M059J (cell line): ENCODE measurements at places on chromosomes 2 and 18. TPM values are rescaled to one million over a fixed set of nuclear protein-coding genes. Genes with fewer than 3 reads are reported as not detected.

GRCh38 chr18:49640741-49641140 lies 78.9 kb downstream of the LIPG start:
- DNase-seq = no peak

GRCh38 chr2:177393203-177393755 lies 706 bp downstream of the AGPS start:
- peak; percentile 28 for DNase-seq

DNA sequence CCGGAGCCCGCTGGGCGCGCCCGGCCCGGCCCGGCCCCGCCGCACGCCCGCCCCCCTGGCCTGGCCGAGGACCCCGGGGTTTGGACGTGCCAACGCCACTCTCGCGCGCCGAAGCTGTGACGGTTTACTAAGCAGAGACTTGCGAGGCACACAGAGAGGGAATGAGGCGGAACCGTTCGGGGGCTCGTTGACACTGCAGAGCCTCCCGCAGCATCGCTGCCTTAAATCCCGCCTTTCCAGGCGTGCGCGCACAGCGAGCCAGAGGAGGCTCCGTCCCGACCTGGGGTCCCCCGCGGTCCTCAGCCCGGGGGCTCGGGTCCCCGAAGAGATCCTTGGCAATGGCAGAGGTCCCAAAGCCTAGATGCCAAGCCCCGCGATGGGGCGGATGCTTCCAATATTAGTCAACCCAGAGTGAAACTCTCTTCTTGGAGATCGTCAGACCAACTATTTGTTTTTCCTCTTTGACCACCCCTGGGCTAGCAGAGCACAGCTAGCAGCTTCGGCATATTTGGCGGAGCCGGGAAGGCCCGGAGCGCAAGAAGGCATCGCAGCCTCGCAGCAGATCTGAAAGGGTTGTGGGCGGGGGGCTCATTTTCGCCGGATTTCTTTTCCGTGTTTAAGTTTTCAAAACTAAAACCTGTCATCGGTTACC lies at the start of gene ZNF385B:
Gene ZNF385B (minus strand): TSS at position 197 of the 652 bp plus-strand sequence.
- DNase-seq = peak; percentile 16

DNA sequence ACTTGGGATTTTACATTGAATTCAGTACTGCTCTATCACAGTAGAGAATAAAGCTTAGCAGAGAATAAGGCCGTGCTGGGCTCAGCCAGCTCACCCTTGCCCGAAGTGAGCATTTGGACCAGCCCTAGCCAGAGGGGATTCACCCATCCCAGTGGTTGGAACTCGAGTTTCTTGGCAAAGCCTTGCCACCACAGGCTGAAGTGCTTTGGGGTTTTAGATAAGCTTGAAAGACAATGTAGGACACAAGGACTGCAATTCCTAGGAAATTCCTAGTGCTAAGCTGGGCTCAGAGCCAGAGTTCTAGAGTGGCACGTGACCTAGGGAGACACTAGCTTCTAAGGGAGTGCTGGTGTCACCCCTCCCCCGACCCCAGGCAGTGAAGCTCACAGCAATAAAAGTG lies 28.0 kb downstream of the SERPINB11 start:
- peak; percentile 89 for DNase-seq

DNA sequence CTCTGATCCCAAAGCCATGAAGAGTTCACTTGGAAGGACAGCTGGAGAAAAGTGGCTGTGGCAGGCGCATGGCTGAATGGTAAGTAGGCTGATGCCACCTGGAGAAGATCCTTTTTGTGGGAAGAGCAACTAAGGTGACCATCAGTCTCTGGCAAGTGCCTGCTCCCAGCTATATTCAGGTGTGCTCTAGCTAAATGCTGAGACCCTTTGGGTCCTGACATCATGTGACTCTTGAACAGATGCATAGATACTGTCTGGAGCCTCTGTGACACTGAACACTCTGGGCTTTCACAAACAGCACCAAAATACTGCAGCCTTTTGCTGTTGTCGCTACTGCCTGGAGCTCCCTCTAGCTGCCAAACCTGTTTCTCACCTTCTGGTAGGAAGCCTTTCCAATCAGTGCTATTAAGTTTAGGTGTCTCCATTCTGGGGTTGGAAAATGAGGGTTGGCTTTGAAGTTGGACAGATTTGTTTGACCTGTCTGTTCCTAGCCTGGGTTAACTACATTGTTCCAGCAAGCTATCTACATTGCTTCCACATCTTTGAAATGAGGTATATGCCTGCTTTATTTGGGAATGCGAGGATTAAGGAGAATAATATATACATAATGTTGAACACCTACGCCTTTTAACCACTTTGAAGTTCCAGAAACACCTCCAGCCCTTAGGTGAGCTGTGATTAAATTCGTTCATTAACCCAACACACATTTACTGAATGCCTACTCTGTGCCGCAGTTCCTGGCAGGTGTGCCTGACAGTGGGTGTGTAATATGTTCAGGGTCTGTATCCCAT lies 3.1 kb downstream of the EGR4 start:
- peak; percentile 41 for DNase-seq

GRCh38 chr2:173719471-173719870 lies 245.7 kb downstream of the SP3 start:
- no peak for DNase-seq

- peak; percentile 74 for DNase-seq
Measured at GRCh38 chr2:157052685-157053224, 204.8 kb upstream of the GALNT5 start.

- DNase-seq = no peak
Measured at GRCh38 chr2:233267516-233268245, 16.2 kb downstream of the ATG16L1 start.

GRCh38 chr2:141711627-141712026 lies 419.2 kb downstream of the LRP1B start:
- no peak for DNase-seq

DNA sequence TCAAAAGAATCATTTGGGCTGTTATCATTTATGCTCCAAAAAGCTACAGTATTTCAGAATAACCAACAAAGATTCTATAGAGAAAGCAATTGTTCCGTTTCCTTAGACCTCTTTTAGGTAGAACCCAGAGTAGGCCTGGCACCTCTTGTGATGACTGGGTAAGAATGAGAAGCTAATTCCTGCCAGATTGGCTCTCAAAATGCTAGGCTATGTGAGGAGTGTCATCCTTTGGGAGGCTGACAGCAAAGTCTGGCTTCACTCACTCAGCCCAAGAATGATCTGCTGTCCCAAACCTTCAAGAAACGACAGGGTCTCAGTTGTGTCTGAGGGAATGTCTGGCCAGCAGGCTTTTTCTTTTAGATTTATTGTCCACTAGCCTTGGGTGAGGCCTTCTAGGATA lies 4.5 kb downstream of the CERS6 start:
- DNase-seq = no peak

DNA sequence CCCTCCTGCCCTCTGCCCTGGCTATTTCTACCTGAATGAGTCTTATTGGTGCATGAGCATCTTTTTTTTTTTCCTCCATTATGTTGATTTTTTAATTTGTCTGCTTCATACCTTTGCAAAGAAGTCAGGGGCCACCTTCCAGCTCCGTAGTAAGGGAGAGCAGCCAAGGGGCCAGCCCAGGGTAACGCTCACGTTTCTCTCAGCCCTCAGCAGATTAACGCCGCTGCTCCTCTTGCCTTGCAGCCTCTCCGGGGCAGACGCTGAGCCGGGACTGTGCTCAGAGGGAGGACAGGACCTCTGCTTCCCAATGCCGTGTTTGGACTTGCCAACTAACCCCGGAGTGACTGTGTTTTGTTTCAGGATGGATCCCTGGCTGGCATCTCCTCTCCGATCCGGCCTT lies 241.7 kb downstream of the ATAD2B start:
- no peak for DNase-seq

- no peak for DNase-seq
Measured at GRCh38 chr2:107436281-107436680, 390.4 kb upstream of the RGPD4 start.

- no peak for DNase-seq
Measured at GRCh38 chr2:241849616-241850543, 8.8 kb downstream of the PDCD1 start.

DNA sequence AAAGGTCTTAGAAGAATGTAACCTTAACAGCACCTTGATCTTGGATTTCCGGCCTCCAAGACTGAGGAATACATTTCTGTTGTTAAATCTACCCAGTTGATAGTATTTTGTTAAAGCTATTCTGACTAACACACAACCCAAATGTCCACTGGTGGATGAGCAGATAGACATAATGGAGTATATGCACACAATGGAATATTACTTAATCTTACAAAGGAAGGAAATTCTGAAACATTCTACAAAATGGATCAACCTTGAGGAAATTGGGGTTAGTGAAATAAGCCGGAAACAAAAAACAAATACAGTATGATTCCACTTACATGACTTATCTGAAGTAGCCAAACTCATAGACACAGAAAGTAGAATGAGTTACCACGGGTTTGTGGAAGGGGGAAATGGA lies 168.7 kb downstream of the ZNF804A start:
- no peak for DNase-seq

- peak; percentile 71 for DNase-seq
Measured at GRCh38 chr2:109613081-109613921, 465 bp downstream of the SEPTIN10 start.

GRCh38 chr18:9552191-9552590 lies 62.2 kb downstream of the PPP4R1 start:
- DNase-seq = no peak

DNA sequence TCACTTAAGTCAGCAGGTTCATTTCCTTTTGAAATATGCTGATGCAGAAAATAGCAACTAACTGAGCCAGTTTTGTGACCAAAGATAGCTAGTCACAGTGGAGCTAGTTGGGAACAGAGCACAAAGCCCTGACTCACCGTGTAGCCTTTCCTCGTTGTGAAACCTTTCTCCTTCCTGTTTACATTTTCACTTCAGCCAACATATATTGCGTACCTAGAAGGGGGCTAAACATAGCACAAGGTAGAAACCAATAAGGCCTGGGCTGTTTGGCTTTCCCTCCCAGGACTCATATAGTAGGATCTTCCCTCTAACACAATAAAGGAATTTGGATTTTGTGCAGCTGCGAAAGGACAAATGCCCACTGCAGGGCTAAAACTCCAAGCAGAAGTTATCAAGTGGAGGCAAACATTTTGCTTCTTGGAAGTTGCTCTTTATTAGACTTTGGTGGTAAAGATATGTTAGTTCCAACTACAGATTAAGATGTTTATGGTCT lies 24.5 kb upstream of the LPIN2 start:
- peak; percentile 79 for DNase-seq

DNA sequence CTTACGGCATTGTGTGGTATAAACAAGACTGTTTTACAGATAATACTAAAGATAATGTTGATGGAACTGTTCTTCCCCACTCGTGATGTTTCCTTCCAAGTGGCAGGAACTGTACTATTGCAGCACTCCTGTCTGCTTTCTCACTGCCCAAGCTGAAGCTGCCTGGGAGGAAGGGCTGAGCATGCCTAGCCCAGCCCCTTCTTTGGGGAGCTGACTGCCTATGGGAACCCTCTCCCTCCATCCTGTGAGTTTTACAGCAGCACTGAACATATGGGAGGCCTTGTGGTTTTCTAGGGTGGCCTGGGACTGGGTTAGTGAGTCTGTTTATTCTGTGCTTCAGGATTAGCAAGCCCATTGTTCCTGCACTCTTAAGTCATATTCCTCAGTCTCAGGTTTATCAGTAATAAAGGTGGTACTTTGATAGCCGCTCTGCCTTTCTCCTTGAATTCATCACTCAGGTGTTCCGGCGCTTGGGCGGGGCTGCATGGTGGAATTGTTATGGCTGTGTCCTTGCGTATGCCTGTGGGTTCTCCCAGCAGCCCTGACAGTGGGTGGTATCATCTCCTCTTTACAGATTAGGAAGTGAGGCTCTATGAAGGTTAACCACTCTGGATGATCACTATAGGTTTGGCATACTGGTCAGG lies 379.7 kb downstream of the PTPRM start:
- DNase-seq = peak; percentile 77

TUBB8B gene
- not detected in 2 replicates for total RNA-seq

CTAGE1 gene
- 0.15 TPM in 1 of 2 replicates, not detected in the other for total RNA-seq

CDKL4 gene
- total RNA-seq = not detected in 2 replicates

HOXD8 gene
- 0.49 and 0.84 TPM in 2 replicates for total RNA-seq

ITGA6 gene
- 31.7 and 47.7 TPM in 2 replicates for total RNA-seq

GNAL gene
- total RNA-seq = 0.02 and 0.15 TPM in 2 replicates

TMEM37 gene
- total RNA-seq = not detected in 2 replicates

ACMSD gene
- not detected in 2 replicates for total RNA-seq

CYP26B1 gene
- 4.2 and 6.8 TPM in 2 replicates for total RNA-seq

GREB1L gene
- total RNA-seq = 3.9 and 8.9 TPM in 2 replicates

IL37 gene
- 0.30 TPM in 1 of 2 replicates, not detected in the other for total RNA-seq

IL1B gene
- total RNA-seq = 2.6 and 4.2 TPM in 2 replicates

ATP6V1B1 gene
- total RNA-seq = 0.81 TPM in 1 of 2 replicates, not detected in the other

ATP6V1C2 gene
- 0.37 TPM in 1 of 2 replicates, not detected in the other for total RNA-seq
